A673 (cell line): ENCODE measurements at places on chromosomes 7 and 10. TPM values are rescaled to one million over a fixed set of nuclear protein-coding genes. Genes with fewer than 3 reads are reported as not detected.

DNA sequence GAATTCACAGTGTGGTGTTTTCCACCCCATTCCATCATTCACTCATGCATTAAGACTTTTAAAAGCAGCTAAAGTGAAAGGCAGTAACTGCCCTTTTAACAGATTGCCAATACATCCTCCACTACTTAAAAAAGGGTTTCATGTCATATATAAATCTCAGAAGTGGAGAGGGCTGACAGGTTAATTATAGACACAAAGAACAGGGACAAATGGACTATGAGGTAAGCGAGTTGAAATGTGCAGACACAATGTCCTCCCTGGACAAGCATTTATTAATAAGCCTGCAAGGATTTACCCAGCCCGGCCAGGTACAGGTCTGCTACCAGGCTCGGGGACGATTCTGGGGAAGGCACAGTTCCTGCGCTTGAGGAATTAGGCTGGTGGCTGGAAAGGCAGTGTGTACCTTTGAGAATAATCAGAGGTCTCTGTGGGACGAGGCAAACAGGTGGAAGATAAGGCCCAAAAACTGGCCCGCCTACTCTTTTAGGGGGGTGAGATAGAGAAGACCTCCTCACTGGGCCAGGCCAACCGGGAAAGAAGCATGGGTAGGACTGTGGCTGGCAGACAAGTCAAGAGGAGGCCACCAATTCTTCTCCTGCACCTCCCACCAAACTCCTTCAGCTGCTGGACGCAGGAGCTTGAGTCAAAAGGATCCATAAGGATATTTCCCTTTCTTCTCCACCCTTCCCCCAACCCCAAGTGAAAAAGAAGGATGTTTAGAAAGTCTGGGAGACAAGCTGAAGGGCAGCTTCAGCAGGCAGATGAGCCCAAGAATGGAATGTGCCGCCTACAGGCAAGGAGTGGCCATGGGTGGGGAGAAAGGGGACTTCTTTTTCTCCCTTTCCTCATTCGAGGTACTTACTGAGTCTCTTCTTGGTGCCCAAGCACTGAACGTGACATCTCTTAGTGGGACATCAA, 1.5 kb downstream of the PDLIM1 start:
- DNase-seq: no peak

GRCh38 chr7:101507791-101508252, 121.3 kb downstream of the MYL10 start:
- peak; percentile 86 for DNase-seq

The KCP gene
- not detected in 2 replicates for total RNA-seq

The RNF133 gene
- total RNA-seq: 3.4 and 4.9 TPM in 2 replicates

- DNase-seq: peak; percentile 68
These were observed 36.7 kb upstream of the ABLIM1 start for GRCh38 chr10:114694752-114695151.

GRCh38 chr10:63501954-63502353, 19.2 kb upstream of the REEP3 start:
- no peak for DNase-seq

GRCh38 chr7:27700501-27700900, 37.8 kb upstream of the HIBADH start:
- DNase-seq: no peak

DNA sequence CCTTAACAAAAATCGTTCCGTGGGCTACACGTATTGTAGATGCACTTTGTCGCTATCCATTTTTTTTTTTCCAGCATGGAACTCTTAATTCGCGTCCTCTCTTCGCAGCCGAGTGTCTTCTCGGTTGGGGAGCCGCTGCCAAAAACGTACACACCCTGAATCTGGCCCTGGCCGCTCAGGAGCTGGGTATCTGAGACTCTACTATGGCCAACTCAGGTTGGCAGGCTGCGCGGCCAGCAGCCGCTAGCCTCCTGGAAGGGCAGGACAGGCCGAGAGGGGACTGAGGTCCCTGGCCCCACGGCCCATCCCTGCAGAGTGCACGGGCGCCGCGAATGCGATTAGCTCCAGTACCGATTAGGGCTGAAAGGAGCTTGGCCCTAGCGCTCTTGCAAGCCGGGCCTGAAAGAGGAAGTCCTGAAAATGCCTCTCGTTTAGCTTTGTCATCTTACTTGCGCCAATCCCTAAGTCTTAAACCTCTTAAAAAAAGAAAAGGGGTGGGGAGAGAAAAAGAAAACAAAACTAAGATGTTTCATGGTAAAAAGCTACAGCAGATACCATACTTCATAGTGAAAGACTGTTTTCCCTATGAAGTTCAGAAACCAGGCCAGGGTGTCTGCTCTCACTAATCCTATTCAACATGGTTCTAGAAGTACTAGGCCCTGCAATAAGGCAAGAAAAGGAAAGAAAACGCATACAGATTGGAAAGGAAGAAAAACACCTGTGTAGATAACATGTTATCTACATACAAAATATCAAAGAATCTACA, 113.2 kb upstream of the RHEB start:
- DNase-seq: no peak

The SORCS1 gene
- 0.34 and 0.50 TPM in 2 replicates for total RNA-seq

DNA sequence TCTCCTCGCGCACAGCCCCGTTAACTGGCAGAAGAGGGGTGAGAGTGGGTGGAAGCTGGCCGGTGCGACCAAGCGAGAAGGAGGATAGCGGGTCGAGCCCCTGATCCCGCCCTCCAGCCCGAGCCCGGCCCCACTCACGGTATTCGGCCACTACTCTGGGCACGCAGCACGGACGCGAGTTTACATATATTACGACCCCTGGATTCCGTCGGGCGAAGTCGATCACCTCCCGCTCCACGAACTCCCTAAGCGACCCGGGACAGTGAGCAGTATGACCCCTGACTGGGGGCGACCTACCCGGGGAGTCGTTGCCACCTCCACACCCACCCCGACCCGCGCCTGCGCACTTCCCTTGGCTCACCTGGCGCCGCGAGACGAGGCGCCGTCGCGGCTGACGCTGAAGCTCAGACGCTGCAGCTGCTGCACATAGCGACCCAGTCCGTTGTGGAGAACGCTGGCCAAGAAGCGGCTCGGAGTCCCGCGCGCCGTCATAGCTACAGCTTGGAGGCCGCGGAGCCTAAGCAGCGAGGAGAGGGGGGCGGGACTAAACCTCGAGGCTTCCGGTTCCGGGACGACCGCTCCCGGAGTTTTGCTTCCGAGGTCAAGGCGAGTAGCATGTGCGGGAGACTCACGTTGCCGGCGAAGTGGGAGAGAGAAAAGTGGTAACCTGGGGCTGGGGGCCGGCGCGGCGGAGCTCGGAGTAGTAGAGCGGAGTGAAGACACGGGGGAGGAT, at the start of the genes MRPL43 and TWNK:
TSS of gene MRPL43 (minus strand) at position 546 of the 733 bp plus-strand sequence. CDS start at position 492, 54 bp downstream.
TSS of gene TWNK (plus strand) at position 592 of the 733 bp plus-strand sequence. CDS start 668 bp downstream, outside the sequence.
- DNase-seq: peak; percentile 90

The LRRC4 gene
- total RNA-seq: 10.6 and 16.1 TPM in 2 replicates

The FFAR4 gene
- total RNA-seq: not detected in 2 replicates

- DNase-seq: no peak
These were observed 111.2 kb upstream of the PTN start for GRCh38 chr7:137454767-137455166.

DNA sequence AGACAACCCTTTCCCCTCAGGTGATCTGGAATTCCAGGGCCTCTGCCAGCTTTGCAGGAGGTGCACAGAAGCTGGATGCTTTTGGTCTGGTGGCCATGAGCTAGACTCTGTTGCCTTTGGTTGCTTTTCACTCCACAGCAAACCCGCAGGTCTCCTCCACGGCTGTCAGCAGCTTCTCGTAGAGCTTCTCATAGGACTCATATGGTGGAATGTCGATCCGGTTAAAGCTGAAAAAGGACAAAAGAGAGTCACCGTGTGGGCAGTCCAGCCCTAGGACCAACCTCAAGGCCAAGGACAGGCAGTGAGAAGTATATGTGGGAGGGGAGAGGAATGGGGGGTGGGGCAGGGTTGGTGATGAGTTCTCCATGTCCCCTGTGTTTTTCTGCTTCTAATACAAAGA, 113.5 kb downstream of the SMURF1 start:
- DNase-seq: no peak

DNA sequence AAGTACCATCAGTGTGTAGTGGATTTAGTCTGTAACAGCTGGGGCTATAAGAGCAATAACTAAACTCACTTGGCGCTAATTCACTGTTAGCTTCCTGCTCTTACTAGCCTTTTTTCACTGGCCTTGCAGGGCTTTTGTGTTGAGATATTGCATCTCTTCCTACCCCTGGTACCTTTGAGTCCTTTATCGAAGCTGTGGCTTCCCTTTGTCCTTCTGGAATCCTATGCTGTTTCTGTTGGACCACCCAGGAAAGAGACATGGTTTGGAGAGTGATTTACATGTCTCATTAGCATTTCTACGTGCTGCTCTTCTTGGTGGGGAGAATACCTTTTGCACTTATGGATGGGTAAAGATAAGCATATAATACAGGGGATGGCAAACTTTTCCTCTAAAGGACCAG, 103.8 kb downstream of the MLLT10 start:
- DNase-seq: no peak

GRCh38 chr7:3564231-3564630, 263.2 kb downstream of the SDK1 start:
- DNase-seq: no peak

GRCh38 chr7:26212921-26213718, 11.6 kb downstream of the CBX3 start:
- DNase-seq: no peak
